ENCODE measurements at places on chromosomes 3 and 15.

- DNase-seq = no peak
These were observed 53.8 kb downstream of the CMTM6 start for GRCh38 chr3:32448686-32449474.

DNA sequence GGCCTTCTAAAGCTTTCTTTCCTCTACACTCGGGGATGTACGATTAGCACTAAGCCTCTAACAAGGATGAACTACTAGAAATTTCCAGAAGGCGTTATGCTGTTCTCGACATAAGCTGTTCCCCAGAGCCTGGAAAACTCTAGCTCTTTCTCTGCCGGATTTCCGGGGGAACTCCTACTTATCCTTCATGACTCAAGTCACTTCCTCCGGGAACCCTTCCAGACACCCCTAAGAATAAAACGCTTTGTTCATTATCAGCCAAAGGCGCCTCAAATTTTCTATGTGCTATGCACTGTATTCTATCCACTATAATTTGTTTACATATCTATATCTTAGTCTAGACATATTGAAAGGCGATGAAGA, 455 bp upstream of the SNAP23 start:
- peak; percentile 86 for DNase-seq

DNA sequence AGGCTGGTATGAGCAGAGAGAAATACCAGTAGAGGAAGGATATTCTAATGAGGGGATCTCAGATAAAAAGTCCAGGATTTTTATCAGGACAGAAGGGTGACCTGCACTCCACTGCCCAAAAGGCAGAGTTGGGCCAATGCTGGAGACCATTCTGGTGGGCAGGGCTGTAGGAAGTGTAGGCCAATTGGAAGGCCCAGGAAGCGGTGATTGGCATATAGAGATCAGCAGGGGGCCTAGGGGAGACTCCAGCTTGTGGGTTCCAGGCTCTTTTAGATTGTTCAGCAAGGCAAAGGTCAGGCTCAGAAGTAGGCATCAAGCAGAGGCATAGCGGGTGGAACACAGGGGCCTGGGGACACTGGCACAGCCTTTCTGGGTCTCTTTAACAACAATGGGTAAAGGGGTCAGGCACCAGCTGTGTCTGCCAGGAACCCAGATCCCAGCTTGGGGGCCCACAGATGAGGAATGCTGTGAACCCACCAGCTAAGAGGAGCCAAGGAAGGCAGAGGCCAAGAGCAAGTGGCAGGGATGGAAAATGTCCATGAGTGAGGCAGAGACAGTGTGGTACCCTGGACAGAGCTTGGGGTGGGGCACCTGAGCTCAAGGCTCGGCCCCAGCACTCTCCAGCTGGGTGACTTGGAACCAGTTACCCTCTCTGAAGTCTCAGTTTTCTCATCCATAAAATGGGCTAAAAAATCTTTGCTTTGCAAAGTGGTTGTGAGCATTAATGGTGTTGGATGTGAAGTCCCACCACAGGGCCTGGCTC, 27.0 kb upstream of the RASGRF1 start:
- no peak for DNase-seq

DNA sequence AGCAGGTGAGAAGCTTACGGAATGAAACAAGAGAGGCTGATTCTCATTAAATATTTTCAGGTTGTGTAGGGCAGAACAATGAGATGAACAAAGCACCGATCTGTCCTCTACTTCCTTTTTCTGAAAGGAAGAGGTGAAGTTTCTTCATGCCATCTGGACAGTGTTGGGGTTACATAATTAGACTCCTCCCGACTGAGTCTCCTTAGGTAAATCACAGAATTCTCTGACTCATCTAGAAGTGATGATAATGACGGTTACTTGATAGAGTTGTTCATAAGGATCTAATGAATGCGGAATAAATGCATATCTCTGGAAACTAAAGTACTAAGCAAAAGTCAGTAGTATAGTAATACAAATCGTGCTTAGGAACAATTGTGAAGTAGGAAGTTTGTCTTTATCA, 21.2 kb downstream of the CRTC3 start:
- DNase-seq = no peak

DNA sequence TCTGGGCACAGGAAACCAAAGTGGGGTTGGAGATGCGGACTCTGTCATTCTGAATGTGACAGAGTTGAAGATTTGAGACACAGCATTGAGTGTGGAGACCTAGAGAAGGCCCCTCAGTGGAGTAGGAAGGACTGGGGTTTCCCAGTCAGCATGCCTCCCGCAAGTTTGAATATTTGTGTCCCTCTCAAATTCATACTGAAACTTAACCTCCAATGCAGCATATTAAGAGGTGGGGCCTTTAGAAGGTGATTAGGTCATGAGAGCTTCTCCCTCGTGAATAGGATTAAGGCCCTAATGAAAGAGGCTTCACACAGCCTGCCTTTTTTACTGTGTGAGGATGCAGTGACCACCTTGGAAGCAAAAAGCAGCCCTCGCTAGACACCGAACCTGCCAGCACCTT, 8.0 kb downstream of the HDDC3 start:
- DNase-seq = no peak

- peak; percentile 65 for DNase-seq
These were observed 424.1 kb downstream of the ZNF385D start for GRCh38 chr3:21326704-21327475.

DNA sequence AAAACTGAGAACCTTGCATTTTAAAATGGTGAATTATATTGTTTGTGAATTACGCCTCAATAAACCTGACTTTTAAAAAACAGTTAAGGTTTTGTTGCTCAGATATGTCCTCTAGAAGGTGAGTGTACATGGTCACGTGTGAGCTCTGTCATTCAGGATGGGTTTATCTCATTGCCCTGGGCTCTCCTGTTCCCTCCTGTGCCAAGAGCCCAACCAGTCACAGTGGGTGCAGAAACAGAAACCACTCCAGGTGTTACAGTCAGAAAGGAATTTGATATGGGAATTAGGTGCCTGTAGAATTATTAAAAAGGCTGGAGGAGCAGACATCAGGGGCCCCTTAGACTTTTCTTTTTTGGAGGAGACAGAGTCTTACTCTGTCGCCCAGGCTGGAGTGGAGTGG, 196.4 kb downstream of the STT3B start:
- no peak for DNase-seq

GRCh38 chr15:27091270-27091940, 120.4 kb downstream of the GABRG3 start:
- DNase-seq = no peak

DNA sequence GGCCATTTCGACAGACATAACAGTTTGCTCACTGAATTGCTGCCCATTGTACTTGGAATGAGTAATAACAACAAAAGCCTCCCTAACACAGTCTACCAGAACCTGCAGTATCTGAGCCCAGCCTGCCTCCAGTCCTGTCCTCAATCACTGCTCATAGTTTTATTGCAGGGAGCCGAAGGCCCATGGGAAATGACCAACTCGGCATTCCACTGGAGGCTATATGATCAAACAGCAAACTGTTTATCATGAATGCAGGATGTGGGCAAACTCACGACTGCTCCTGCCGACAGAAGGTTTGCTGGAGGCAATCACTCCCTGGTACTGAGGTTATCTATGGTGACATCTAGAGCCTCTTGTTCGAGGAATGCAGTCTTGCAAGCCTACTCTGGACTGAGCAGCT, 46.3 kb downstream of the LSM3 start:
- DNase-seq = peak; percentile 71

Measured in cardiac fibroblast (primary cell).